NCI-H187 (cell line): ENCODE measurements at places on chromosomes 13 and 19.

GRCh38 chr19:41597600-41598041, 21.7 kb downstream of the CEACAM21 start:
- DNase-seq, result peak; percentile 32

GRCh38 chr19:40567040-40567749, 9.5 kb upstream of the SHKBP1 start:
- DNase-seq, result no peak

GRCh38 chr13:31154939-31155338, 6.8 kb downstream of the HSPH1 start:
- no peak for DNase-seq

DNA sequence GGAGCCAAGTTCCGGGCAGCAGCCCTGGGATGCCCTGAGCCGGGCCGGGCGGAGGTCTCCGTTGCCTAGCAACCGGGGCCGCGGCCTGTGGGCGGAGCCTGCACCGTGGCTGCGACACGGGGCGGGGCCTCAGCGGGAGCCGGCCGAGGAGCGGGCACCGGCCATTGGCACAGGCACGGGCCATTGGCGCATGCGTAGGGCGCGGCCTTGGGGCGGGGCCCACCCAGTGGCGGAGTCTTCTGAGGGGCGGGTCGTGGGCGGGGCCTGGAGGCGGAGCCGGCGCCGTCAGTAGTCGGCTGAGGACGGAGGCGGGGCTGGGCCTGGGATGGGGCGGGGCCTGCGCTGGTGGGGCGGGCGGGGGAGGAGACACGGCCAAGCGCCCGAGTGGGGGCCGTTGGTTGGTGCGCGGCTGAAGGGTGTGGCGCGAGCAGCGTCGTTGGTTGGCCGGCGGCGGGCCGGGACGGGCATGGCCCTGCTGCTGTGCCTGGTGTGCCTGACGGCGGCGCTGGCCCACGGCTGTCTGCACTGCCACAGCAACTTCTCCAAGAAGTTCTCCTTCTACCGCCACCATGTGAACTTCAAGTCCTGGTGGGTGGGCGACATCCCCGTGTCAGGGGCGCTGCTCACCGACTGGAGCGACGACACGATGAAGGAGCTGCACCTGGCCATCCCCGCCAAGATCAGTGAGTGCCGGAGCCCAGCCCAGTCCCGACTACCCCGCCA, at the start of gene IZUMO4:
Gene IZUMO4 (plus strand): TSS at position 436 of the 723 bp plus-strand sequence. CDS start 31 bp downstream, at position 467.
- DNase-seq, result peak; percentile 97

DNA sequence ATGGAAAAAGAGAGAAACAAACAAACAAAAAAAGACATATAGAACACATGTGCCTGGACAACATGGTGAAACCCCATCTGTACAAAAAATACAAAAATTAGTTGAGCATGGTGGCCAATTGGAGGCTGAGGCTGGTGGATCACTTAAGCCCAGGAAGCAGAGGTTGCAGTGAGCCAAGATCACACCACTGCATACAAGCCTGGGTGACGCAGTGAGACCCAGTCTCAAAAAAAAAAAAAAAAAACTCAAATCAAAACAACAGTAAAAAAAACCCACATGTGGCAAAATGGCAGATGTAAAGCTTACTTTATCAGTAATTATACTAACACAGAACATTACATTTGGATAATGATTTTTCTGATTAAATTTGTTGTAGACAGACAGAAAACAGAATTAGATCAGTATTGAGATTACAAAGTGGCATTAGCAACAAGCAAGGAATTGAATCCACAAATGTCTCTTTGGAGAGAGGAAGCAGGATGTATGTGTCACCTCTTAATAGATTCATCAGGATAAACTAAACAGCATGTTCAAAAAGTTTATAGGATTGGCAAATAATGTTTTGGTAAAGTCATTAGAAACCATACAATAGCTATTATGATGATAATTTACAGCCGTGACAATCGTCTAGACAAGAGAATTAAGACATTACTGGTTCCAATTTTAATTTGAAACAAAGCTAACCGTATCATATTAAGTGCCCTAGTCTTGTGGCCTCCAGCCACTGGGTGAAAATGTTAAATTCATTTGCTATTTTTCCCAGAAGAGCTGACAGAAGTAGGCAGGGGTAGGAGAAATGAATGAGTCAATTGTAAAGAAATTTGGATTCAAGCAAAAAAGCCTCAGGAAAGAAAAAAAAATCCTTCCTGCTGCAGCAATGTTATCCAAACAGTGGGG, 206.0 kb downstream of the FGF14 start:
- no peak for DNase-seq

GRCh38 chr19:17944301-17944700, 11.5 kb downstream of the CCDC124 start:
- no peak for DNase-seq

DNA sequence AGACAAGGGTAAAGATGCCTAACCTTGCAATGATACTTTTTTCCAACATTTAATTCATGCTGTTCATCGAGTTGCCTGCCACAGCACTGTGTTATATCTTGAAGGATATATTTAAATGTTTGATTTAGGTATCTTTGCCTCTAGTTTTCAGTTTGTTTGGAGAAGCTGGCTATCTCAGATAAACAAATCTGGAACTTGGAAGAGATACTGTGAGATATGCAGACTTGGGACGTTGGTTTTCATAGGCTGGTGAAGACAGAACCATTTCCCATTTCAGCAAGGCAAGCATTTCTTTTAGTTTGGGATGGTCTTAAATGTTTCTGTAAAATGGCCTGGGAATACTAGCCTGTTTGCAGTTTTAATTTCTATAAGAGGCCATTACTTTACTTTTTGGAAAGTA, 3.3 kb downstream of the RNASEH2B start:
- no peak for DNase-seq

GRCh38 chr19:18610245-18610555, 2.5 kb upstream of the TMEM59L start:
- no peak for DNase-seq

DNA sequence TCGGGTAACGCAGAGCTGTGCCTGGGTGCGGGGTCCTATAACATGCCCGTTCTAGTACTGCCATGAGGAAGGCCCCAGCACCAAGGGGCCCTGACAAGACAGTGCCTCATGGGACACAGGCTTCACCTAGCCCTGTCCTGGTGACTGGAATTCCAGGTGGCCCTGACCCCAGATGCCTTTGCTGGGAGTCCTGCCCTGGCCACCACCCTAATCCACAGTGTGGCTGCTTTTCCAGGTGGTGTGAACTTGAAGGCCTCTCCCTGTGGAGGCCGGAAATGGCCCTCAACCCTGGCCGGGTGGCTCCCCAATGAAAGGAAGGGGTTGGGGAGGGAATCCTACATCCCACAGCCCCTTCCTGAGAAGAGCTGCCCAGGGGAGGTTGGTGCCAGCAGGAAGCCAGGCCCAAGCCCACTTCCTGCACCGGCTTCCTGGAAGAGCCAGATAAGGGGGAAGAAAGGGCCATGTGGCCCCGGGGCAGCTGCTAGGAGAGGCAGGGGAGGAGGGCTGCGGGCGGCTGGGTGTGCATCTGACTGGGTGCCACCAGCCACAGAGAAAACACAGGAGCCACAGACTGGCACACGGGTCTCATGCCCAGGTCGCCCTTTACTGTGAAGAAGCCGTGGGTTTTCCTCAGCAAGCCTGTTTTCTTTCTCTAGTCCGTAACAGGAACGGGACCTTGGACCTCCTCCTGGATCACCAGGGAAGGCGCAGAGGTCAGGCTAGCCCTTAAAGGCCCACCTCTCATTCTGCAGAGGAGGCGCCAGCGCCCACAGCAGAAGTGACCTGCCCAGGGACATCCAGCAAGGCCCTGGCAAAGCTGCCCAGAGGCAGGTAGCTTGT, 4.7 kb downstream of the LSM4 start:
- DNase-seq, result no peak

DNA sequence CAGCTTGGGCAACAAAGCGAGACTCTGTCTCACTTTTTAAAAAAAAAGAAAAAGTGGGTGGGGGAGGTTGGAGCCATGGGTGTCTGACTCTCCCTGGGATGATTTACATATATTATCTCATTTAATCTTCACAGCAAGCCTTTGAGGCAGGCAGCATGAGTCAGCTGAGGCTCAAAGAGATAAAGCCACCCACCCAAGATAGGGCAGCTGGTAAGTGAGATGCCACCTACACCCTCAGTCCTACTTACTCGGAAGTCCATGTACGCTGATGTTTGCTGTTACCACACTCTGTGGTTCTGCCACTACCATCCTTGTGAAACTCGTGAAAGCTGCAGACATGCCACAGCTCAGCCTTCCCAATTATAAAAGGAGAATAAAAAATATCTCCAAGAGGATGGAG, 142.0 kb upstream of the TSHZ3 start:
- no peak for DNase-seq

DNA sequence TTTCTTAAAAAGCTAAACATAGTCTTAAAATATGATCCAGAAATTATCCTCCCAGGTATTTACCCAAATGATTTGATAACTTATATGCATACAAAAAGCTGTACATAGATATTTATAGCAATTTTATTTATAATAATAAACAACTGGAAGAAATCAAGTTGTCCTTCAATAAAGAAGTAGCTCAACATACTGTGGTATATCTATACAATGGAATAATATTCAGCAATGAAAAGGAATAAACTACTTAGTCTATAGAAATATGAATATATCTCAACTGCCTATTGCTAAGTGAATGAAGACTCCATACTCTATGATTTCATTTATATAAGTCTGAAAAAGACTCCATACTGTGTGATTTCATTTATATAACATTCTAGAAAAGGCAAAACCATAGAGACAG, 47.1 kb upstream of the SLAIN1 start:
- DNase-seq, result no peak

- DNase-seq, result no peak
Measured at GRCh38 chr19:12346896-12347295, 13.5 kb upstream of the ZNF563 start.

GRCh38 chr13:79874396-79875360, 393.7 kb downstream of the NDFIP2 start:
- no peak for DNase-seq

DNA sequence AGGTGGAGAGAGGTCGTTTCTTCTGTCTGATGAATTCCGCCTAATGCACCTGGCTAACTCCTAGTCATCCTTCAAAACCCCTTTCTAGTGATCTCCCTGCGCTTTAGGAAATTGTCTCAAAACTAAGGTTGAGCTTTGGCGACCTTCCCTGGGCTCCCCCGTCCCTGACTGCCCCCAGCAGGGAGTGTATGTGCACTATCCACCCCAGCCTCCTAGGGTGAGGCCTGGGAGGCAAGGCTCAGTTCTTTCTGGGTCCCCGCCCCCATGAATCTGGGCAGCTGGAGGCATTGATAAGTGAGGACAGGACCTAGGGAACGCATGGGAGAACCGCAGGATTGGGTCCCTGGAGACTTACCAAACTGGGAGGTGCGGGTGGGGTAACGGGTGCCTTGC, 378 bp downstream of the TLE6 start:
- DNase-seq, result no peak

DNA sequence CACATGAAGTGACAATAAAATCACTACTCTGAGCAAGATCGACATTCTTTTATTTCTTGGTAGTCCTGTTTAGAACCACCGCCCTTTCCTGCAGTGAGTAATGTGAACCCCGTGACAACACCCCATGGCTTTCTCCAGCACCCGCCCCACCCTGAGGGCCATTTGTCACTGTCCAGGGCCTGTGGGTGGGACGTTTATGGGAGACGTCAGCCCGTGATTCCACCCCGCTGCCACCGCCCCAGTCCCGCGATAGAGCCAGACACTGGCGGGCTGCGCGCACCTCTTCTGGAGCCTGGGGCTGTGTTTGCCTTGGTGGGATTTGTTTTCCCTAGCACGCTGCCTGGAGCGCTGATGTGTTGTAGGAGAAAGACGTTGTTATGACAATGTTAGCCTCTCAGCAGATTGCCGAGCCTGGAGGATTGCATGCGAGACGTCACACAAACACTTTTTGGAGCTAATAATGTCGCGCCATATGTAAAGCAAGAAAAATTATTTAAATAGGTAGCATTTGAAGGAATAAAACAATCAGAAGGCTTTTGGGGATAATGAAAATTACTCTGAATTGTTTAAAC, 263.7 kb downstream of the TEX29 start:
- no peak for DNase-seq

DNA sequence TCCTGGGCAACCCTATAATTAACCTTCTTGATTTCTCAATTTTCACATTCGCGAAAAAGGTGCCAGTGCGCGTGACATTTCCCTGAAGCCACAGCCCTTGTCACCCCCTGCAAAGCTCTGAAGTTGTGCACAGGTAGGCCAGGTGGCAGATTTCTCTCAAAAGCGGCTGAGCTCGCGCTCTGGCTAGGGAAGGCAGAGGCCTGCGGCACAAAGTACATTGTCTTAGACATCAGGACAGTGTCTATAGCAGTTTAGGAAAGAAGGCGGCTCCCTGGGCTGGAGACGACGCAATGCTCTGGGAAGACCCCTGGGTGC, 42.9 kb upstream of the ZNF14 start:
- DNase-seq, result no peak

DNA sequence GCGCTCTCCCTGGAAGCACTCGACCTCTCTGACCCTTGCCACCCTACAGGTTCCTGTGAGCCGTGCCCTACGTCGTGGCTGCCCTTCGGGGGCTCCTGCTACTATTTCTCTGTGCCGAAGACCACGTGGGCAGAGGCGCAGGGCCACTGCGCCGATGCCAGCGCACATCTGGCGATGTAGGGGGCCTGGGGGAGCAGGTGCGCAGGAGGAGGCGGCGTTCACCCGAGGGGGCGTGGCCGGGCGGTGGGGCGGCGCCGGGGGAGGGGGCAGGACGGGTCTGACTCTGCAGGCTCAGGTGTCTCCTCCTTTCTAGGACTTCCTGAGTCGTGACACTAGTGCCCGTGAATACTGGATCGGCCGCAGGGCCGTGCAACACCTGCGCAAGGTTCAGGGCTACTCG, 26.4 kb downstream of the CLEC4M start:
- no peak for DNase-seq

- DNase-seq, result no peak
Measured at GRCh38 chr19:46867170-46867569, 6.4 kb downstream of the ARHGAP35 start.

DNA sequence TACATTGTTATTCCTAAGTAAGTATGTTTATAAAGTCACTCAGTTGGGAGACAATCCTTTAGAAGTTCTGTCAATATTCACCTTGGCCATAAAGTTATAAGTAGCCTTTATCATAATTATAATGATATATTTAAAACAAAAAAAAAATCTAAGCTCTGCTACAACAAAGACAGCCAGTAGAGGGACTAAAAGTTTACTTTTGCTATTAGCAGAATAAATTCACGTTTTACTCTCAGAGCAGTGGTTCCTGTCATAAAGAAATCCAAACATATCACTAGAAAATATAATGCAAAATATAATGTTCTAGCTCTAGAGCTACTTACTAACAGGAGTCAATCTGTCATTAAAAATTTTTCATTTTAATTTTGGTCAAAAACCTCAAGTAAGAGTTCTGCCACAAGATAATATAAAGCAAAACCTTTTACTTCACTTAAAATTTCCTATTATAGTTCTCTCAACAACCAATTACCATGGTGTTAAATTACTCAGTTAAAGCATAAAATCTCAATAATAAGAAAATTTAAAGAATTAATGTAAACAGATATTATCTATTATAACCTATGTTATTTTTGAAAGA, 17.7 kb downstream of the INTS6 start:
- no peak for DNase-seq

- peak; percentile 44 for DNase-seq
Measured at GRCh38 chr19:45439569-45440258, 16.0 kb upstream of the ERCC1 start.
